Activated naive CD4-positive, alpha-beta T cell treated with anti-CD3 and anti-CD28 coated beads, Interleukin-2, amount 50 U/mL, for 16 hours (primary cell): ENCODE measurements at places on chromosomes 4 and X.

GRCh38 chr4:76981644-76982043 is 32.1 kb downstream of the SEPTIN11 start:
- DNase-seq = no peak

GRCh38 chr4:24952667-24953066 is 39.8 kb upstream of the CCDC149 start:
- no peak for DNase-seq

- DNase-seq = no peak
These were observed 218.3 kb downstream of the SOWAHB start for GRCh38 chr4:76679691-76680090.

DNA sequence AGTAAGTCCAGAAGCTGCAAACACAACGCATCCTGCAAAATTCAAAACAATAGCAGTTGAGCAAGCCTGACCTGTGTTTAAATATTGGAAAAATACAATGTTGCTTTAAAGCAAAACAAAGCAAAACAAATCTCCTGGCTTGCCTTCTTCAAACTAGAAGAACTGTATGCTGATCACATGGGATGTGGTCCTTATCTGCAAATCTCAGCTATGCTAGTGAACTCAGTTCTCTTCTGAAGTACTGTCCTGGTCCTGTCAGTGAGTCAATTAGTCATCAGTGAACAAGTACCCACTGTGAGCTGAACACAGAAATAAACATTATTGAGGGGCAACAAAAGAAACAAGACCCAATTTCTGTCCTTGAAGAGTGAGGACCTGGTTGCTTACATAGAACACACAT is 522.5 kb downstream of the SMARCA1 start:
- no peak for DNase-seq

DNA sequence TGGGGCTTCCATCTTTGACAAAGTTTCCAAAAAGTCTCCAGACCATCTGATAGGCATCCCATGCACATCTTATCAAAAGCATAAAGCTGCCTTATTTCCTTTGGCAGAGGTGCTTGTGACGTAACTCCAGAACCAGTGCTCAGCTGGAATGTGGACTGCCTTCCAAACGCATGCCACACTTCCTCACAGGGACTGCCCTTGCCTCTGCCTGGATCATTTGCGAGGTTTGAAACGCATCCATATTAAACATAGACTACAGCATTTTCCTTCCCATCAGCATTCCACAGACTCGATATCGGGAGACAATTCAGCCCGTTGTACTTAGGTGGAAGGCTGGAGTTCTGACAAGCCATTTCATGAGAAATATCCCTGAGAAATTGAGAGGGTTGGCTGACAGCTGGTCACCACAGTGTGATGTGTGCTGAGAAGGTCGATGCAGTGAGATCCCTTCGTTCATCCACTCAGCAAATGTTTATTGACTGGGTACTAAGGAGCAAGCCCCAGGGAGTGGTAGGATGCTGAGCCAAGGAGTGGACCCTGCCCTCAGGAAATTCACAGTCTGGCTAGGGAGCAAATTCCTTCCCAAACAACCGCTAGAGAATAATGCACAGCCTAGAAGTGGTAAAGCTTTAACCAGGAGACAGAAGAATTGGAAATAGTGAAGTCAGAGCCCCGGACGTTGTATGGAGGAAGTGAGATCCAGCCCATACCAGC is 376.0 kb downstream of the BCOR start:
- DNase-seq = no peak

DNA sequence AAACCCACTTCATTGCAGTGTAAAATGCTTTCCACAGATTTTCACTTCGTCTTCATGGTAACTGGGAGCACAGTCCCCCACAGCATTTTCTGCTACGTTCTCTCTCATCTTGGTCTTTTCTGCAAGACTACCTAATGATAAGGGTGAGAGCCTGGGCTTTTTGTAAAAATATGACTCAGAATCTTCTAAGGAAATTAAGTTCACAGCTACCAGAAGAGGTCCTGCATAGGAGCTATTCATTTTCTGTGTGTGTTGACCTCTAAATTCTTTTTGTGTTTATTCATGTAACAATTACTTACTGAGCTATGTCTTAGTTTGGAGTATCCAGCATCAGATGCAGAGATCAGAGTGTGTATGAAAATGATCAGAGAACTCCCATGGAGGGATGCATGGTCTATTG is 192.2 kb downstream of the CPEB2 start:
- DNase-seq = no peak

DNA sequence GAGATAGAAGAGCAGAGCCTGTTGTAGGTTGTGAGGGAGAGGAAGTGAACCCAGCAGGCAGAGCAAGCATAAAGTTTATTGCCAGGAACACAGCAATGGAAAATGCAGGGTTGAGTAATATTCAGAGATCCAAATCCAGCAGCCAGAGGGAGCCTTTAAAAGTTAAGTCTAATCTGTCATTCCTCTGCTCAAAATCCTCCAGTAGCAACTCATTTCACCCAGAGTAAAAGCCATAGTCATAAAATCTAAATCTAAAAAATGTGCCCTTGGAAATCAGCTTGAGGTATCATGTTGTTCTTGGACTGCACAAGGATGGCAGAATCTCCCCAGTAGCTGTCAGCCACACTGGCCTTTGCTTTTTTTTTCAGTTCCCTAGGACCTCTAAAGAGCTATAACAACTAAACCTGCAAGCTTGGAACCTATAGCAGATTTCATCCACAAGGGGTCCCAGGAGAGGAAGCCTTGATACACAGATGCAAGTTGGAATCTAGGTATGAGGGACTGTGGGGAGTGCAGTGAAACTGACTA is 62.9 kb upstream of the FRAS1 start:
- no peak for DNase-seq

DNA sequence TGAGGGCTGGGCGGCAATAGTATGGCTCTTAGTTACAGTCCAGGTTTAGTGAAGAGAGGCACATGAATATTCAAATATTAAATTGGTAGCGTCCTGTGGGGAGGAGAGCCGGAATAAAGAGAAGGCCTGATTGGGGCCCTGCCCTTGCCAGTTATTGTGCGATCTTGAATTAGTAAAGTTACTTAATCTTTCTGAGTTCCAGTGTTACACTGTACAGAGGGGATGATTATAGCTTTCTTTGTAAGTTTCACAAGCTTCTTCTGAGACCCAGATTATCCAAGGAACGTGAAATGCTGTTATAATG is 1.2 kb downstream of the METAP1 start:
- no peak for DNase-seq

- no peak for DNase-seq
These were observed 22.2 kb downstream of the PSAPL1 start for GRCh38 chr4:7412554-7412912.

DNA sequence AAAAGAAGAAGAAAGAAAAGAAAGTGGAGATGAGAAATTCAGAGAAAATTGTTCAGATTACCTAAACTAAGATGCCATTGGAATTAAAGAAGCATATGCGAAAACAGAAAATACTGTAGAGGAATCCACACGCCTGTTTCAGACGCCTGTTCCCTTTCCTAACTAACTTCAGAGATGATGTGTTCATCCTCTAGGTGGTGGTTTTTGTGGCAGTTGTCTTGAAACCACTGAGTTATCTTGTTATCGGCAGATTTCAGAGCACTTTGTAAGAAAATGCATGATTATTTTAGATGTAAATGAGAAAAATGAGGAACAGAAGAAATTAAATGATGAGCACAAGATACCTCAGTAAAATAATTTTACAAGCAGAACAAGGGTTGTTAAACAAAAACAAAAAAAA is 48.3 kb downstream of the FUNDC1 start:
- no peak for DNase-seq

- DNase-seq = no peak
These were observed 173.9 kb downstream of the GRIA3 start for GRCh38 chrX:123357941-123358340.

DNA sequence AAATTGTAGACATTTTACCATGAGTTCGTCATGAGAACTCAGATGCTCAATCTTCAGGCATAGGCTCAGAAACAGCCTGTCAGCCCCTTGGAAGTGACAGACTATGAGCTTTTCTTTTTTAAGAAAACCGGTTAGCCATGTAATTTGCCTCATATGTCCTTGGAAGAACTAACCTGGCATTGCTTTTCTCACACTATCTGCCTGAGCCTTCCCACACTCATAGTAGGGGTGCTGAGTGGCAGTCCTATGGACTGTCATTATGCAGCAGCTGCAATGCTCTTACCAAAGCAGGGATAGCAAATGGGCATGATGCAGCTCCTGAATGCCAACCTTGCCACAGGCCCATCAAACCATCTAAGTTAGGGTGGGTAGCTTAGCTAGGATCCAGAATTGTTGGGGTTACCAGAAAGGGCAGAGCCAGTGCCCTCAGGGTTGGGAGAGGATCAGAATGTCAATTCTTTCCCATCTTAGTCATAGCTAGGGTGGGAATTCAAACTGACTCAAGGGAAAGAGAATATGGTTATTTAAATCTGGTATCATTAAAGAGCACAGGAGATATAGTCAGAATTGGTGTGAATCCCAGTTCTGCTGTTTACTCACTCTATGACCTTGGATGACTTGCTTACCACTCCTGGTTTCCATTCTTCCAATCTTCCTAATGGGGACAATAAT is 230.6 kb upstream of the CPEB2 start:
- DNase-seq = no peak

DNA sequence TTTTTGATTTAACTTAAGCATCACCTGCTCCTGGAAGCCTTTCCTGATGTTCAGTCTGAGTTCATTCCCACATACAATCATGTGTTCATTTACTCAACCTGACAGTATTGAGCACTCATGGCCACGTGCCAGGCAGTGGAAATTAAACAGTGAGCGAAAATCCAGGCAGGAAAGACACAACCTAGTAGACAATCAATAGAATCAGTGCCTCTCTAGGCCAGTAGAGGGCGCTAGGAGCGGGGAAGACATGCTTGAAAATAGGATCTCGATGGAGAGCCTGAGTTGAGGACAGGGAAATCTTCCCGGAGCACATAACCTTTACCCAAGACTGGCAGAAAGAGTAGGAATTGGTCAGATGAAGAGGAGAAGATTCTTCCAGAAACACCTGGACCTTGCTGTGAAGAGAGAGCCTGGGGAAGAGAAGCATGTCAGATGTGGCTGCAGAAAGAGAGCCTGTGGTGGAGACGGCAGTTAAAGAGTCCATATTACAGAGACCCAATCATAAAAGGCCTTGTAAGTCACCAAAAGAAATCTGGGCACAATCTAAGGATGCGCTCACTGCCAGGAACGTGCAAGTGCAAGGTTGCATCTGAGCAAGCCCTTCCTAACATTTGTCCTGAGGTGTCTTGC is 103.5 kb downstream of the LDB2 start:
- DNase-seq = peak; percentile 14

DNA sequence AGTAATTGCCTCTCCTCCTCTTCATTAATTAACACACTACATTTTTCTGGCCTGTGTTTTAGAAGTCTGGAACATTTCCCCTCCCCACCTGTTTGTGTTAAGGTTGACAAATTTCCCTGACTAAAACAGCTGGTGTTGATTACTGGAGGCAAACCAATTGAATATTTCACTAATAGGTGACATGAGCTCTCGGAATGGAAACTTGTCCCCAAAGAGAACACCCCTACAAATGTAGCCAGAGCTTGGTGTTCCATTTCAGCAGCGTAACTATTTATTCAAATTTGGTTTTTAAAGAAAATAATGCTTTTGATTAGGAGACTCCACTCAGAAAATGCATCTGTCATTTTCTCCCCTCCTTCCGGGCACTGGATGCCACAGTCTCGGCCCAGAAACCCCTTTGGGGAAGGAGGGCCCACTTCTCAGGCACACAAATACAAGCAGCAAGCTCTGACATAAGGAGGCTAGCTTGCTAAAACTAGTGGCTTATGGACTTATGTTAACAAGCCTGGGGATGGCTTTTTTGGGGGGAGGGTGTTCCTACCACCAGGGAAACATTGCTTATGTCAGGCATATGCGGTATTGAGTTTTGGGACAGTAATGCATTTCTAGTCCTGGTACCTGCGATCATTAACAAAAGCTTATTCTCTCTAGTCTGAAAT is 2.2 kb downstream of the RNF150 start:
- no peak for DNase-seq

DNA sequence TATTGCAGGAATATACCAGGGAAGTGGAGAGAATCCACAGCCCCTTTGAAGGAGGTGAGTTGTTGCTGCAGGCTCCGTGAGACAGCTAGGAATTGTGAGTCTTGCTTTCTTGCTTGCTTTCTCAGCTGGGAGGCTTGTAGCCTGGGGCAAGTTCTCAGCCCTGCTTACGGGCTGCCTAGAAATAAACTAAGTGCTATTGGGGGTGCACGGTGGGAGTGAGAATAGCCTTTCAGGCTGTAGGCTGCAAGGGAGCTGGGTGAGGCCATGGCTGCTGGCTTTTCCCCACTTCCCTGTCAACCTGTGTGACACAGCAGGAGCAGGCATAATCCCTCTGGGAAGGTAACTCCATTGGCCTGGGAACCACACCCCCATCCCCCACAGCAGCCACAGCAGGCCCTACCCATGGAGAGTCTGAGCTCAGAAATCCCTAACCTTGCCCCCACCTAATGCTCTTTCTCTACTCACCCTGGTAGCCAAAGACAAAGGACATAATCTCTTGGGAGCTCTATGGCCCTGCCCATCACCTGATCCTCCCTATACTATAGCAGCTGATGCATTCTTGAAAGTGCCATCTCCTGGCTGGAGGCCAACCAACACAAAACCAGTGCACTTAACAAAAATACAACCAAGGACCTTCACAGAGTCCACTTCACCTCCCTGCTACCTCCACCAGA is 113.0 kb downstream of the MMRN1 start:
- DNase-seq = no peak

GRCh38 chr4:102600689-102601088 is 99.5 kb downstream of the NFKB1 start:
- no peak for DNase-seq

GRCh38 chr4:24003496-24003895 is 113.6 kb upstream of the PPARGC1A start:
- no peak for DNase-seq

GRCh38 chrX:7201496-7201895 is 53.5 kb upstream of the PUDP start:
- no peak for DNase-seq

GRCh38 chr4:106614441-106614840 is 245.9 kb upstream of the GIMD1 start:
- no peak for DNase-seq

- no peak for DNase-seq
These were observed 190.1 kb upstream of the GPRIN3 start for GRCh38 chr4:89497517-89498308.

GRCh38 chr4:120156120-120156718 is 89.6 kb upstream of the MAD2L1 start:
- DNase-seq = no peak

GRCh38 chr4:76305033-76305687 is 1.4 kb upstream of the STBD1 start:
- DNase-seq = no peak
